Central memory CD8-positive, alpha-beta T cell (primary cell): ENCODE measurements at places on chromosomes 16 and 17.

DNA sequence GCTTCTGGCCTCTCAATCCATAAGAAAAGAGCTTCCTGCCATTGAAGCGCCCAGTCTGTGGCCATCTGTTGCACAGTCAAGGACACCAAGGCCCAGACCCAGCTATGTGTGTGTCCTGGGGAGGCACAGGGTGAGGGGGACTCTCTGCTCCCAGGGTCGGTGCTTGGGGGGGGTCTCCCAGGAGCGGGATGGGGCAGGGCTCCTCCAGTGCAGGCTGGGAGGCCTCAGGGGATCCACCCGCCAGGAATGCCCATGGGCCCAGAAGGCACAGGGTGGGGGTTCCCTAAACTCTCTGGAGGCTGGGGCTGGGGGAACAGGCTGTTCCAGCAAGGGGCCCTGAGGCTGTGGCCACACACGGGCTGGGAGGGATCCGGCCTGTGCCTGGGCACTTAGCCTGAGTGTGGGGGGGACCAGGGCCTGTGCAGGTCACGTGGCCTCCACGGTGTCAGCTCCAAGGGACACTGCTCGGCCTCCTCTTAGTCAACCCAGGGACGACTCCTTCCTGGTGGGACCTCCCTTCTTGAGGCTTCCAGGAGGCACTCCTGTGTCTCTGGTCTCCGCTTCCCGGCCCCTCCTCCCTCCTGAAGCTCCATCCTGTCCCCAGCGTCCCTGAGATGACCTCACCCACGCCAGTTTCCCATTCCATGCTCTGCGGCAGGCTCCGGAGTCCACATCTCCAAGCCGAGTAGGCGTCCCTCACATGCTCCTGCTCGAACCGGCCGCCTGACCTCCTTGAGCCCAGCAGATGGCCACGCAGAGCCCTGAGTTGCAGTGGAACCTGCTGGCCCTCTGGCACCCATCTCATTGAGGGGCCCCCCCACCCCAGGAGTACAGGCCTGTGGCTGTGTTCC lies 23.1 kb upstream of the BAHCC1 start:
- H3K27me3 ChIP-seq = peaks cover 12% of the 10 kb centered on the region
- no peak overlapping the region for H3K27ac ChIP-seq
- H3K36me3 ChIP-seq = no peaks in the 10 kb centered on the region
- no peak for DNase-seq
- no peak overlapping the region for H3K4me3 ChIP-seq

DNA sequence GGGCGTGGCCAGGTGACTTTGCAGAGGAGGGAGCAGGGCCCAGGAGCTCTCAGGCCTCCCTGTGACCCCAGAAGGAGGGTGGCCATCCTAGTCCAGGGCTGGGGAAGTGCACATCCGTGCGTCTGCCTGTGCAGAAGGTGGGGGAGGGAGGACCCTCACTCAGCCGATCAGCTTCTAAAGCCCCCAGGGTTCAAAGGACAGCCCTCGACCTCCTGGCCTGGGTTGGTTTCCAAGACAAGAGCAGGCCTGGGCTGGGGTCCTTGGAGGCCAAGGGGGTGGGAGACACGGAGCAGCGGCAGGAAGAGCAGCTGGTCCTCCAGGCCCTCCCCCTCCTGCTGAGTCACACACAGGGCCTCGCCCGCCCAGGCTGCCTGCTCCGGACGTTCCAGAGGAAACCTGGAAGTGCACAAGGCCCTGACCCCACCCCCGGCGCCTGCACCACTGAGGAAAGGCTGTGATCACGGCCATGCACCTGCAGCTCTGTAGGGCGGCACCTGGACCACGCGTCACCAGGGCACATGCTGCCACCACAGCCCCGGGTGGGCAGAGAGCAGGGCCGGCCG lies 67.1 kb upstream of the ZNF469 start:
- no peak overlapping the region for H3K27ac ChIP-seq
- H3K36me3 ChIP-seq = no peaks in the 10 kb centered on the region
- no peaks in the 10 kb centered on the region for H3K4me1 ChIP-seq

DNA sequence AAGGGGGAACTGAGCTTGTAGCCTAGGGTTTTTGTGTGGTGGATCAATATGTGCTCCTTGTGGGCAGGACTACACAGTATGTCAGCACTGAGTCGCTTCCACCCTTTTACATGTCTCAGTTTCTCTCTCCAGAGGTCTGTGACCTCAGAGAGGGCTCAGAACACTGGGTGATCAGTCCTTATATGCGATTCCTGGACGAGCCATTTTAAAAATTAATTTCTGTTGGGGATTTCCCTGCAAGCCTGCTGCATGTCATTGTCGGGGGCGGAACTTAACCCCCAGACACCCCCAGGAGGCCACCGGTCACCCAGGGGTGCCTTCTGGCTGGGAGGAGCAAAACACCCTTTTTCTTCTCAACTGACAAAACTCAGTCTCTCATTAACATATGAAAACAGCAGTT lies 14.1 kb downstream of the DHRS7B start:
- peaks cover 4% of the 10 kb centered on the region for H3K36me3 ChIP-seq
- H3K27me3 ChIP-seq = no peaks in the 10 kb centered on the region
- peak overlapping the region; percentile 32 for H3K27ac ChIP-seq
- DNase-seq = no peak

DNA sequence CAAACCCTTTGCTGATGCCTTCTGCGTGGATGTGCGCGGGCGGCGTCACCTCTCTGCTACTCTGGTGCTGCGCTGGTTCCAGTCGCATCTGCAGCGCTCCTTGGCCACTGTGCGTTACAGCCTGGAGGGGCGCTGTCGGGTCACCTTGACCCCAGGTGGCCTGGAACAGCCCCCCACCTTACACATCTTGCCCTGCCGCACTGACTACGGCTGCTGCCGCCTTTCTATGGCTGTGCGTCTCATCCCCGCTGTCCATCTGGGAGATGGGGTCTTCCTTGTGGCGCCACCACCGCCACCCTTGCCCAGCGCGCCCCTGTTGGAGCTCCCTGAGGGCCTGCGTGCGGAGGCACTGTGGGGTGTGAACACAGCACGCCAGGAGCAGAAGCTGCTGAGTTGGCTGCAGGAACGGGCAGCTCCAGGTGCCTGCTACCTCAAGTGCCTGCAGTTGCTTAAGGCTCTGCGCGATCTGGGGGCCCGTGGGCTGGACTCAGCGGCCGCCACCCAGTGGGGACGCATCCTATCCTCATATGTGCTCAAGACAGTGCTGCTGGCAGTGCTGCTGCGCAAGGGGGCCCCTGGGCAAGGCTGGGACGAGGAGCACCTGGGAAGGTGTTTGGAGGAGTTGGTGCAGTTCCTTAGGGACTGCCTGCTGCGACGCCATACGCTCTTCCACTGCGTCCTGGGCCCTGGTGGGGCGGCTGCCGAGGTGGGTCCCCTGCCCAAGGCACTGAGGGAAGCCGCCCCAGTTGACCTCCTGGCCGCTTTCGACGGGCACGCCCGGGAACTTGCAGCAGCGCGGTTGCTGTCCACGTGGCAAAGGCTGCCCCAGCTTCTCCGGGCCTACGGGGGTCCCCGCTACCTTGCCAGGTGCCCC lies 1.6 kb downstream of the ITPRIPL2 start:
- no peak overlapping the region for H3K4me3 ChIP-seq
- H3K4me1 ChIP-seq = peaks cover 14% of the 10 kb centered on the region
- no peak for DNase-seq
- H3K36me3 ChIP-seq = no peaks in the 10 kb centered on the region

GRCh38 chr17:77318021-77318420 lies 177.3 kb downstream of the SEC14L1 start:
- H3K4me1 ChIP-seq = peaks cover 11% of the 10 kb centered on the region
- H3K27me3 ChIP-seq = no peaks in the 10 kb centered on the region

- H3K4me1 ChIP-seq = peaks cover 8% of the 10 kb centered on the region
- H3K36me3 ChIP-seq = peaks cover 6% of the 10 kb centered on the region
- H3K27ac ChIP-seq = no peak overlapping the region
- DNase-seq = no peak
Observed at GRCh38 chr17:61414936-61415251, 15.3 kb downstream of the TBX2 start.

DNA sequence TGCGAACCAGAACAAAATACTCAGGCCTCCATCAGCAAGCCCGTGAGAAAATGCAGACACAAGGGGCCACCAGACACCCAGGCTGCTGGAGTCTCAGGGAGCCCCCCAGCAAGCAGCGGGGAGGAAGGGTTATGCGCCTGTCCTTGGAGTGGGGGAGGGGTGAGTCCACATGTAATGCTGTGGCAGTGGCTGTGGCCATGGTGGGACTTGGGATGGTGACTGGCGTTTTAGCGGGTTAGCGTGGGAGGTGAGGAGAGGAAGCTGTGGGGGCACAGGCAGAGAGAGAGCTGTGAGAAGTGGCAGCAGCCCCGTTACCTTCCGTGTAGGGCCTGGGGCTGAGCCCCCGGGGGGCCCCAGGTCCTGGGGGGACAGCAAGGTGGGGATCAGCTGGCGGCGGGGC lies 58.3 kb downstream of the SRCIN1 start:
- no peak for DNase-seq
- no peaks in the 10 kb centered on the region for H3K4me1 ChIP-seq
- H3K27ac ChIP-seq = no peak overlapping the region
- H3K36me3 ChIP-seq = no peaks in the 10 kb centered on the region

GRCh38 chr16:19822533-19822932 lies 62.1 kb downstream of the GPRC5B start:
- H3K4me1 ChIP-seq = no peaks in the 10 kb centered on the region
- H3K27me3 ChIP-seq = peaks cover 1% of the 10 kb centered on the region
- DNase-seq = no peak

- no peaks in the 10 kb centered on the region for H3K27me3 ChIP-seq
- no peak overlapping the region for H3K27ac ChIP-seq
- H3K4me1 ChIP-seq = peaks cover 5% of the 10 kb centered on the region
- no peaks in the 10 kb centered on the region for H3K36me3 ChIP-seq
- H3K4me3 ChIP-seq = no peak overlapping the region
- DNase-seq = no peak
Observed at GRCh38 chr16:48619979-48620378, 10.0 kb upstream of the N4BP1 start.

DNA sequence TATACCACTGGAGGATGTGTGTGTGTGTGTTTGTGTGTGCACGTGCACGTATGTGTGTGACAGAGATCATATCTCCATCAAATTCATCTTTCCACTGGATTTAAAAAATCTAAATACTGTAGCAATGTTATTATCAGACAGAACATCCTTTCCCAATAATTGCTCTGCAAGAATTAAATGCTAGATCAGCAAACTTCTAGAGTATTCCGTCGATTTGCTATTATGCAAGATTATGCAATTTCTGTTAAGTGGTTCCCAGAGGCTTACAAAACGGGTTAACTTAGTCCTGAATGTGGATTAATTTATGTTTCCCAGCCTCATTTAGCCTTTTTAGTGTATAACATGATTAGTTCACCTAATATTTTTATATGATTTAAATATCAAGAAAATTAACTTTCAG lies 44.5 kb upstream of the CNTNAP4 start:
- H3K4me1 ChIP-seq = no peaks in the 10 kb centered on the region
- no peak overlapping the region for H3K4me3 ChIP-seq
- no peaks in the 10 kb centered on the region for H3K36me3 ChIP-seq
- H3K27ac ChIP-seq = no peak overlapping the region

- H3K36me3 ChIP-seq = peaks cover 3% of the 10 kb centered on the region
- peak overlapping the region; percentile 79 for H3K27ac ChIP-seq
- H3K4me3 ChIP-seq = peak overlapping the region; percentile 77
- peaks cover 17% of the 10 kb centered on the region for H3K4me1 ChIP-seq
Observed at GRCh38 chr17:77644181-77645071, 314.1 kb upstream of the TNRC6C start.

DNA sequence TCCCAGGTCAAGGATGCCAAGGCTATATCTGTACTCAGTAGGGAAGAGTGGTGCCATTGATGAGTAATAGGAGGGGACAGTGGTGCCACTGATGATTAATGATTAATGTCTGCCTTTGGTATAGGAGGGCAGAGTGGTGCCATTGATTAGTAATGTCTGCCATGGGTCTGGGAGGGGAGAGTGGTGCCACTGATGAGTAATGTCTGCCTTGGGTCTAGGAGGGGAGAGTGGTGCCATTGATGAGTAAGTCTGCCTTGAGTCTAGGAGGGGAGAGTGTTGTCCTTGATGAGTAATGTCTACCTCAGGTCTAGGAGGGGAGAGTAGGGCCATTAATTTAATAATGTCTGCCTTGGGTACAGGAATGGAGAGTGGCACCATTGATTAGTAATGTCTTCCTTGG lies 507.8 kb upstream of the EEF2KMT start:
- no peak overlapping the region for H3K27ac ChIP-seq
- no peaks in the 10 kb centered on the region for H3K4me1 ChIP-seq
- H3K36me3 ChIP-seq = no peaks in the 10 kb centered on the region
- H3K27me3 ChIP-seq = no peaks in the 10 kb centered on the region

- H3K4me3 ChIP-seq = peak overlapping the region; percentile 77
- DNase-seq = no peak
- no peaks in the 10 kb centered on the region for H3K27me3 ChIP-seq
Observed at GRCh38 chr16:23595246-23595950, 718 bp downstream of the NDUFAB1 start.

DNA sequence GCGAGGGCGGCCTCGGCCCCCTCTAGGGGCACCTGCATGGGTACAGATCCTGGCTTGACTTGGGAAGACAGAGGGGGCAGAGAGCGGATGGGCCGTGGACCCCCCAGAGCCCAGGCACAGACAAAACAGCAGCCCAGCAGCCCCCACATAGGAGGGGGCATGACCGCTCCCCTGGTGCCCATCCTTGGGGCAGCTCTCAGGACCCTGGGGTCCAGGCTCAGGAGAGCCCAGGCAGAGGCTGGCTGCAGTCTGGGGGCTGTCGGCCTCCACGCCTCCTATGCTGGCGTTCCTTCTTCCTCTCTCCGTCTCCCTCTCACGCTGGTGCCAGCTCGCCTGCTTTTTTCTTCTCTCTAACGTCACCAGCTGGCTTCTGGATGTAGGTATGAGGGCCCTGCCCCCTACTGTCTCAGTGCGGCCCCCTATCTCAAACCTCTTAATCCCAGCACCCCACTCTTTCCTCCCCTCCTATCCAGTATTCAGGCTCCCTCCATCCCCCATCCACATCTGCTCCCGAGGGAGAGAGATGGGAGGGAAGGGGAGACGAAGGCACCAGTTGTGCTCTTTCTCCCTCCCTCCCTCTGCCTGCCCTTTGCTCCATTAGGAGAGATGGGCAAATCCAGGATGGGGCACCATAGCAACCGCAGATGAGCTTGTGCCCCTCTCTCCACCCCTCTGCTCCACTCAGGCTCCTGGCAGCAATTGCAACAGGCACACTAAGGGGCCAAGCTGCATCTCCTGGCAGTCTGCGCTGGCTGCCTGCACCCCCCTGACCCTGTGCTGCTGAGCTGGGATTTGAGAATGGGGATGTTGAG lies at the start of gene GPR179:
Gene GPR179, minus strand, starts transcription at position 349 of the 812 bp plus-strand sequence. Its CDS starts 167 bp downstream, at position 182.
- H3K36me3 ChIP-seq = no peaks in the 10 kb centered on the region
- H3K27me3 ChIP-seq = peaks cover 17% of the 10 kb centered on the region
- H3K27ac ChIP-seq = no peak within 1 kb of the TSS
- DNase-seq = no peak
- no peak within 1 kb of the TSS for H3K4me3 ChIP-seq

- H3K4me1 ChIP-seq = peaks cover 12% of the 10 kb centered on the region
- H3K36me3 ChIP-seq = peaks cover 2% of the 10 kb centered on the region
- no peak overlapping the region for H3K4me3 ChIP-seq
- no peak overlapping the region for H3K27ac ChIP-seq
- H3K27me3 ChIP-seq = no peaks in the 10 kb centered on the region
Observed at GRCh38 chr17:27327871-27328270, 34.0 kb downstream of the WSB1 start.

GRCh38 chr17:45172232-45172540 lies 10.5 kb downstream of the HEXIM2 start:
- H3K4me3 ChIP-seq = peak overlapping the region; percentile 71
- H3K36me3 ChIP-seq = peaks cover 2% of the 10 kb centered on the region
- H3K27me3 ChIP-seq = no peaks in the 10 kb centered on the region
